ENCODE measurements at places on chromosomes 16 and 17. TPM values are rescaled to one million over a fixed set of nuclear protein-coding genes. Genes with fewer than 3 reads are reported as not detected.

DNA sequence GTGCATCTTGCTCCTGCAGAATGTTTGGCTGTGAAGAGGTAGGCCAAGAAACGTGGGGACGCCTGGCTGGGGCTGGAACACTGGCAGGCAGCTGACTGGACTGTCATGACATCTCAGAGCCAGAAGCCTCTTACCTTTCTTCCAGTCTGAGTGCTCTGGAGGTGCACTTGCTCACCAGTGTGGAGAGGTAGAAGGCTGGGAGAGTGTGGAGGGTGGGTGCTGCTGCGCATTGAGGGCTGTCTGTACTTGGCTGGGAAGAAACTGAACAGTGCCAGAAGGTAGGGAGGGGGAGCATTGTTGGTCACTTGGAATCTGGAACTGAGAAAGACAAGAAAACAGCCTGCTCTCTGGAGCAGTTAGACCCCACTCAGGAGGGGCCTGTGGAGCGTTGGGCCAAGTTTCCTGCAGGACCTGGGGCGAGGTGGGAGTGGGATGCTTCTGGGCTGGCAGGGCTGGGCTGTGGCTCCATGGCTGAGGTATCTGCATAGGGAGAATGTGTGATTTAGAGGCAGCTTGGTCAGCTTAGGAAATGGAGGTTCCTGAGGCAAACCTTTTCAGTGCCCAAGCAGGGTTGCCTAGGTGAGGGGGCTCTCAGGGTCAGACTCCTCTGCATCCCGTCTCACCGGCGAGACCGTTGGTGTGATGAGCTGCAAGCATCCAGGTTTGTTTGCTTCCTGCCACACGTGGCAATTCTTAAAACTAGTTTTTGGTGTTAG is 55.1 kb downstream of the KSR1 start:
- DNase-seq = no peak

DNA sequence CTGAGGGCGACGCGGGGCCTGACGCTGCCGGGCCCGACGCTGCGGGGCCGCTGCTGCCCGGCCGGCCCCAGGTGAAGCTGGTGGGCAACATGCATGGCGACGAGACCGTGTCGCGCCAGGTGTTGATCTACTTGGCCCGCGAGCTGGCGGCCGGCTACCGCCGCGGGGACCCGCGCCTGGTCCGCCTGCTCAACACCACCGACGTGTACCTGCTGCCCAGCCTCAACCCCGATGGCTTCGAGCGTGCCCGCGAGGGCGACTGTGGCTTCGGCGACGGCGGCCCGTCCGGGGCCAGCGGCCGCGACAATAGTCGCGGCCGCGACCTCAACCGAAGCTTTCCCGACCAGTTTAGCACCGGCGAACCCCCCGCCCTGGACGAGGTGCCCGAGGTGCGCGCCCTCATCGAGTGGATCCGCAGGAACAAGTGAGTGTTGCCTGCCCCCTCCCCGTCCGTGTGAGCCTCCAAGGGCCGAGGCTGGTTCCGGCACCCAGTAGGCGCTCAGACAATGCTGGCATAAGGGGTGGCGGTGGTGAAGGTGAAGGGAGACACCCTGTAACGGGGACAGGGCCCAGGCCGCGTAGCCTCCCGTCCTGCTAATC is 676 bp downstream of the CPD start:
- DNase-seq = peak; percentile 14

Gene GPR179
- total RNA-seq = 11.4 TPM

DNA sequence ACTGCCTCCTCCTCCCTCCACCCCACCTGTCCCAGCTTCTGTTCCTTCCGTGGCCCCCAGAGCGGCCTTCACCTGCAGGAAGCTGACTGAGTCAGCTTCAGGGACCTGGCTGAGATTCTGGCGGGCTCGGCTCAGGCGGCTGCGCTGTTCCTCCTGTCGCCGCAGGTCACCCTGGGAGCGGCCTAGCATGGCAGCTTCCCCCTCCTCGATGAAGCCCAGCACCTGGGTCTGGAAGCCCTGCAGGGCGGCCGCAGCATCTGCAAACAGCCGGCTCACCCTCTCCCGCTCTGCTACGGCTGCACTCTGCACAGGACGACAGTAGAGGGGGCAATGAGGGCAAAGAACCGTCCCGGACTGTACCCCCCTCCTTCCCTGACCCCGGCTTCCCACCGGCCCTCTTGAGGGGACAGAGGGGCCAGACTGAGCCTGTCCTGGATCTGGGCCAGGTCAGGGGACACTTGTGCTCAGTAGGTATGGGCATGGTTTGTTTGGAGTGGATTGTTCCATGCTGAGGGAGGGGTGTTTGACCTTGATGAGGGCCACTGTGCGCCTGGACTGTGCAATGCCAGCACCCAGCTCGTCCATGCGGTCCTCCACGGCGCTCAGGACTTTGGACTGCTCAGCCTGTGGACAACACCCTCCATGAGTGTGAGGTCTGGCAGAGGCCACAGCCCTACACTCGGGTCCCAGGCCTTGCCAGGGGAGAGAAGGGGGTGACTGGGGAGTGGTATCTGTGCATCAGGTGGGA is 2.0 kb downstream of the TRIM47 start:
- no peak for DNase-seq

DNA sequence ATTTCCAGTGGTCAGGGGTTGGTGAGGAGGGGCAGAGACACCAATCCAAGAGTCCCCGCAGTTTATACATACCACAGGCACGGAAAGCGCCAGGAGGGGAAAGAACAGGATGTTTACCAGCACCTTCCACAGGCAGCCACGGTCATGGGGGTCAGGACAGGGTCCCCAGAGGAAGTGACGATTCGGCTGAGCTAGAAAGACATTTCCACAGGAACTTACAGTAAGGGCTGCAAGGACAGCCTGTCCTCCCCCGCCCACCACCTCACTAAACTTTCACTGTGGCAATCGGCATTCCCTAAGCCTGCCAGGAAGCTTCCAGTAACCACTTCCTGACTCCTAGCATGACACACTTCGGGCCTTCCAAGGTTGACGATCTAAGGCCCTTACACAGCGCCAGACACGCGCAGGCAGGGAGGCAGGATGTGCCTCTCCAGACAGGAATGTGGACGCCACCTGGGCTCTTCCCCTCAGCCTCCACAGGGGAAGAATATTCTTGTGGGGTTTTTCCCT is 1.2 kb upstream of the MT2A start:
- DNase-seq = no peak

GRCh38 chr16:77897129-77897437 is 108.7 kb downstream of the VAT1L start:
- DNase-seq = no peak

GRCh38 chr17:74340470-74341023 is 14.5 kb downstream of the KIF19 start:
- DNase-seq = peak; percentile 71

Data from dorsolateral prefrontal cortex (tissue), 122 donors.